ENCODE measurements at places on chromosomes 2 and 18.

DNA sequence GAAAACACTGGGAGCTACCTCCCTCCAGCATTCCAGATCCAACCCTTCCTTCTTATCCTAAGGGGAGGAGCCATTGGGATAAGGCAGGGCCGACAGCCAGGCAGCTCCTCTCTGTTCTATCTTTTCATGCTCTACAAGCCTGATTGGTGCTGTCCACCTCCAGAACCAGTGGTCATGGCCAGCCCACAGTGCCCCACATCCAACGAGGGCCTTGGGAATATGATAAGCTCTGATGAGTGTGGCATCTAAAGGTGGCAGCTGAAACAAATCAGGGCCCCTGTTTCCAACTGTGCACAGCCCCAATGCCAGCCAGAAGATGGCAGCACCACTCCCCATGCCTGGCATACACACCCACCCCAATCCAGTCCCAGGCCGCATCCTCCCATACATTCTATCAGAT, 329.3 kb downstream of the C1D start:
- peak; percentile 62 for DNase-seq

DNA sequence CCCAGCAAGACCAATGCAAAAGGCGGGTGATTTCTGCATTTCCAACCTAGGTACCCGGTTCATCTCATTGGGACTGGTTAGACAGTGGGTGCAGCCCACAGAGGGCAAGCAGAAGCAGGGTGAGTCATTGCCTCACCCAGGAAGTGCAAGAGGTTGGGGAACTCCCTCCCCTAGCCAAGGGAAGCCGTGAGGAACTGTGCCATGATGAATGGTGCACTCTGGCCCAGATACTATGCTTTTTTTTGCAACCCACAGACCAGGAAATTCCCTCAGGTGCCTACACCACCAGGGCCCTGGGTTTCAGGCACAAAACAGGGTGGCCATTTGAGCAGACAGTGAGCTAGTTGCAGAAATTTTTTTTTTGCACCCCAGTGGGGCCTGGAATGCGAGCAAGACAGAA, 662.6 kb upstream of the ACVR2A start:
- no peak for DNase-seq

GRCh38 chr2:2590841-2591541, 259.9 kb upstream of the MYT1L start:
- no peak for DNase-seq

DNA sequence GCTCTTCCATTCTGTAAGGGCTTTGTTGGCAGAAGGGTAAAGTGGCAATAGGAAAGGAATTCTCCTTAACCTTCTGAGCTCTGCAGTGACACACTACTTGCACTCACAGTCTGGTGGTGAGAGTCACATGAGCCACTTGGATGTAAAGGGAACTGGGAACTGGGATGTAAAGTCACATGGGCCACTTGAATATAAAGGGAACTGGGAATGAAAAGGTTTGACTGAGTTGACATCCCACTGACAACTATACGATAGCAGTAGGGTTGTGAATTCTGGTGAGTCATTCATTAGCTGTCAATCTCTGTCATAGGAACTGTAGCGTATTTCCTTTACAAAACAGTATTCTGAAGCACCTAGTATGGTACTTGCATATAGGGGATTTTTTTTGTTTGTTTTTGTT, 5.5 kb downstream of the RPE start:
- no peak for DNase-seq

- DNase-seq = no peak
Measured at GRCh38 chr18:36464126-36464651, 166.7 kb downstream of the FHOD3 start.

GRCh38 chr18:76379226-76380126, 115.6 kb downstream of the ZNF516 start:
- DNase-seq = no peak

DNA sequence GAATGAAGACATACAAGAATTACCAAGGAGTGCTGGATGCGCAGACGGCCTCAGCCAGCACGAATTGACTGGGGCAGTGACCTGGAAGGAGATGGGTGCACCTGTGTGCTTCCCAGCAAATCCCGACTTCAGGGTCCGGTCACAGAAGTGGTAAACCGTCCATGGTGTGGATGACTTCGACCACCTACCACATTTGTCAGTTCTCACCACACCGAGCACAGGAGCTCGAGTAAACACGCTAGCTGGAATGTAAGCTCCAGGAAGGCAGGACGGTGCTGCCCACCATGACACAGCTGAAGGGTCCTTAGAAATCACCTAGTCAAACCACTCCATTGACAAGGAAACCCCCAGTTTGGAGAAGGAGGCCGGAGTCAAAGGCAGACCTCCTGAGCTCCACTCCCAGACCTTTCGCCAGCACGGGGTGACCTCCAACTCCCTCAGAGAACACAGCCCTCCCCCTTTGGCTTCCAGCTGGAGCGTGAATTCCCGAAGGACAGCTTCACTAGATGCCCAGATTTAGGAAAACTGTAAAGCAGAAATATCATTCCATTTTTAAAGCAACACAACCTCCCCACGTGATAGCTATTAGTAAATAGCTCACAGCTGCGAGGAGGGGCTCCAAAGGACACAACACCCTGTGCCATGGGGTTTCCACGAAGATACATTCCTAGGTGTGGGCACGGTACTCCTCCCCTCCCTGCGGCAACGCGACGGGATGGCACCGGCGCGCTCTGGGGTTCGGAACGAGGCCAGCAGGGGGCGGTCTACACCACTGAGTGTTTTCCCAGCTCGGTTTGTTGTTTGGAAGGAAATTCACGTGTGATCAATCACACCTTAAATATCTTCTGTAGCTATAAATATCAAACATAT, 34.1 kb upstream of the GNAL start:
- peak; percentile 19 for DNase-seq

GRCh38 chr2:85873679-85874078, 15.1 kb downstream of the ST3GAL5 start:
- no peak for DNase-seq

DNA sequence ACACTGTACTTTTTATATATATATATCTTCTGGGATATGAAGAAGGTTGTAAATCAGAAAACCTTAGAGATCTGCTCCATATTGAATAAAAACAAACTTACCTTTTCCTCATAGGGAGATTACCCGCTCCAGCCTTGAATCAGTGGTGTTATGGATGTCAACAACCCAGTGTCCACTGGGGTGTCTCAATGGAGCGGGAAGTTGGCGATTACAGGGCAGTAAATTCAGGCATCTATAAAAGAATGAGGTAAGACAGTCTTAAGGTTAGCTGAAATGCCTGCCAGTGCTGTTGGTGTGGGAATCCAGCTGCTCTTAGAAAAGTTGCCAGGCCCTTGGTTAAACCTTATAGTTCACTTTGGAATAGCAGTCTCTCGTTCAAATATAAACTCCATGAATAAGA, 102.3 kb downstream of the R3HDM1 start:
- no peak for DNase-seq

DNA sequence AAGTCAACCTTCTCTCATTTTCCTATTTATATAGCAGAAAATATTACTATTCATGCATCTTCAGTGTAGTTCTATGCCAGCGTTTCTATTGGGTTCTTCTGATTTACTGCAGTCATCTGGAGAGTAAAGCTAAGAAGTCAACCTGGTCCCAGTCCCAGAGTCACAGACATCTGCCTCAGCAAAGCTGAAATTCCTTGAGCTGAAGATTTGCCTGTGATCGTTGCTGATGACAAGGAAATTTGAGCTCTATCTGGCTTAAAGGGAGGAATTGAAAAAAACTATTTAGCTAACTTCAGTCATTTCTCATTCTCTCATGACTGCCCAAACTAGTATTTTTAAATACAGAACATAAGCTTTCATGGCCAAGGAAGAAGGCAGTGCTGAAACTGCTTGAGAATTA, 45.7 kb downstream of the RND3 start:
- DNase-seq = no peak

- no peak for DNase-seq
Measured at GRCh38 chr2:234289834-234290590, 206.9 kb downstream of the ARL4C start.

DNA sequence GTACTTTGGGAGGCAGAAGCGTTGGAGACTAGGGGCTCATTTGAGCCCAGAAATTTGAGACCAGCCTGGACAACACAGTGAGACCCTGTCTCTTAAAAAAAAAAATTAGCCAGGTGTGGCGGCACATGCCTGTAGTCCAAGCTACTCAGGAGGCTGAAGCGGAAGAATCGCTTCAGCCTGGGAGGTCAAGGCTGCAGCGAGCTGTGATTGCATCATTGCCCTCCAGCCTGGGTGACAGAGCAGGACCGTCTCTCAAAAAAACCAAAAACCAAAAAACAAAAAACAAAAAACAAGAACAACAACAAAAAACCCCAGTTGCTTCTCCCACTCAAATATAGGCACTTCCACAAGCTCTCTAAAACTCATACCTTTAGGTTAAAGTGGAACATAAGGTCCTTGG, 27.4 kb upstream of the ADCYAP1 start:
- DNase-seq = no peak

DNA sequence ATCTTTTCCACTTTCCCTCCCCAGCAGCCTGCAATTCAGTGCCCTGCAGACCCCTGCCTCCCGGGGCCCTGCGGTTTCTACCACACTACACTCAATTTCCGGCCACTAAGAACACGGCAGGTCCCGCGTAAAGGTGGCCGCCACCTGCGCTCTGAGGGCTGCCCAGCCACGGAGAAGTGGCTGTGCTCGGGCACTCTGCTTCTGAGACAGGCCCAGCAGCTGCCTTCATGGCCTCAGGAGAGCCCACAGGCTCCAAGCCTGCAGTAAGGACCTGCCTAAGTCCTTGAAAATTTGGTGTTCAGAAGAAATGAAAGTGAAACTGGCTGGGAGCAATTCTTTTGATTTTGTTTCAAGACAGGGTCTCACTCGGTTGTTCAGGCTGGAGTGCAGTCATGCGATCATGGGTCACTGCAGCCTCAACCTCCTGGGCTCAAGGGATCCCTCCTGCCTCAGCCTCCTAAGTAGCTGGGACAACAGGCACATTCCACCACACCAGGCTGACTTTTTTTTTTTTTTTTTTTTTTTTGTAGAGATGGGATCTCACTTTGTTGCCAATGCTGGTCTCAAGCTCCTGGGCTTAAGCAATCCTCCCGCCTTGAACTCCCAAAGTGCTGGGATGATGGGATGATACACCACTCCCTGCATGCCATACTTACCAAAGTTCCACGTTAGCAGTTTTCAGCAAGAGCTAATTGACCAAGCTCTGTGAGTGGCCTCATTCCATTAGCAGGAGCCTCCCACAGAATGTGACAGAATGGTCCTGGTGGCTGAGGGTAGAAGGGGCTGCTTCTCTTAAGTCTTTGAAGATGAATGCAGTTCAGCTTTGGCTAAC, 14.6 kb upstream of the ALPP start:
- DNase-seq = no peak
